Left lobe of liver (tissue), 2 donors: ENCODE measurements at places on chromosomes 1 and 21. TPM values are rescaled to one million over a fixed set of nuclear protein-coding genes. Genes with fewer than 3 reads are reported as not detected.

Gene RORC
- total RNA-seq: 32.1 TPM

Gene SAMD11
- total RNA-seq: 4.9 TPM

Gene SDHB
- total RNA-seq: 140 TPM

Gene SAMD13
- total RNA-seq: 0.23 TPM

Gene KCNH1
- total RNA-seq: 0.08 TPM

Gene CCDC185
- total RNA-seq: not detected

Gene SPRR1A
- total RNA-seq: not detected

Gene NUF2
- total RNA-seq: 0.45 TPM
